ENCODE measurements at places on chromosomes 12 and 14. TPM values are rescaled to one million over a fixed set of nuclear protein-coding genes. Genes with fewer than 3 reads are reported as not detected.
A peak's percentile ranks its signal among the peaks of the same experiment; 100 is the strongest.

Gene AQP6
- total RNA-seq: not detected

Gene NTN4
- 0.71 TPM for total RNA-seq

- peak within 1 kb of the TSS; percentile 74 for H3K27ac ChIP-seq
- peaks cover 42% of the 10 kb centered on the region for H3K4me1 ChIP-seq
- peaks cover 30% of the 10 kb centered on the region for H3K36me3 ChIP-seq
- peak; percentile 97 for DNase-seq
- peak within 1 kb of the TSS; percentile 95 for H3K4me3 ChIP-seq
Measured at GRCh38 chr12:12813120-12814101, at the start of gene DDX47. DDX47 (plus strand) TSS chr12:12813346; CDS start chr12:12813368, 22 bp downstream.

GRCh38 chr12:130280231-130280630 lies 57.5 kb upstream of the PIWIL1 start:
- H3K36me3 ChIP-seq: no peaks in the 10 kb centered on the region
- no peak overlapping the region for H3K27ac ChIP-seq
- H3K4me3 ChIP-seq: no peak overlapping the region
- no peaks in the 10 kb centered on the region for H3K4me1 ChIP-seq

Gene TMEM179
- not detected for total RNA-seq

- no peak overlapping the region for H3K4me3 ChIP-seq
- H3K27ac ChIP-seq: no peak overlapping the region
- peaks cover 3% of the 10 kb centered on the region for H3K4me1 ChIP-seq
- H3K27me3 ChIP-seq: peaks cover 9% of the 10 kb centered on the region
- no peaks in the 10 kb centered on the region for H3K36me3 ChIP-seq
Measured at GRCh38 chr14:95191445-95192199, 34.3 kb upstream of the DICER1 start.

All from CD4-positive, alpha-beta T cell (primary cell).